ENCODE measurements at places on chromosomes 12 and 14. TPM values are rescaled to one million over a fixed set of nuclear protein-coding genes. Genes with fewer than 3 reads are reported as not detected.

The ATF7 gene
- total RNA-seq = 23.6 TPM

The CFAP54 gene
- 1.2 TPM for total RNA-seq

The WIF1 gene
- not detected for total RNA-seq

The KRT81 gene
- total RNA-seq = 0.35 TPM

The FSCB gene
- not detected for total RNA-seq

The SLC6A15 gene
- not detected for total RNA-seq

The LALBA gene
- total RNA-seq = not detected
